ENCODE measurements at places on chromosomes 16 and 17.

GRCh38 chr16:2783581-2784357, 3.6 kb downstream of the PRSS33 start:
- no peak for DNase-seq

DNA sequence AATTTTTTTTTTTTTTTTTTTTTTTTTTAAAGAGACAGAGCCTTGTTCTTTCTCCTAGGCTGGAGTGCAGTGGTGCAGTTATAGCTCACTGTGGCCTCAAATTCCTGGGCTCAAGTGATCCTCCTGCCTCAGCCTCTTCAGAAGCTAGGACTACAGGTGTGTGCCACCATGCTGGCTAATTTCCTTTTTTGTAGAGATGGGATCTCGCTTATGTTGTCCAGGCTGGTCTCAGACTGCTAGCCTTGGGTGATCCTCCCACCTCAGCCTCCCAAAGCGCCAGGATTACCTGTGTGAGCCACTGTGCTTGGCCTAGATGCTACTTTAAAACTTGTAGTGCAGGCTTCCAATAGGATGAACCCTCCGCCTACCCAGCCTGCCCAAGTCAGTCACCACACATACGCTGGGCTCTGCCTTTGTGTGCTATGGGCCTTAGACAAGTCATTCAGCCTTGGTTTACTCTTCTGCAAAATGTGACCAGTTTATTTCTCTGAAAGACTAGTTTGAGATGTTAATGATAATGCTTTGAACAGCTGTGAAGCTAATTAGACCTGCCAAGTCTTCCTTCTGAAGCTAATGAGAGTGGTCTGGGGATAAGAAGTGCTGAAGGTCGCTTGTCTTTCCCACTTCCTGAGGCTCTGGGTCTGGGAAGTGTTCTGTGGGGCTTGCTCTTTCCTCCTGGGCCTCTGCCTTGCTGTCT, 5.2 kb downstream of the GPT2 start:
- DNase-seq: no peak

GRCh38 chr17:77654296-77654695, 304.2 kb upstream of the TNRC6C start:
- DNase-seq: no peak

DNA sequence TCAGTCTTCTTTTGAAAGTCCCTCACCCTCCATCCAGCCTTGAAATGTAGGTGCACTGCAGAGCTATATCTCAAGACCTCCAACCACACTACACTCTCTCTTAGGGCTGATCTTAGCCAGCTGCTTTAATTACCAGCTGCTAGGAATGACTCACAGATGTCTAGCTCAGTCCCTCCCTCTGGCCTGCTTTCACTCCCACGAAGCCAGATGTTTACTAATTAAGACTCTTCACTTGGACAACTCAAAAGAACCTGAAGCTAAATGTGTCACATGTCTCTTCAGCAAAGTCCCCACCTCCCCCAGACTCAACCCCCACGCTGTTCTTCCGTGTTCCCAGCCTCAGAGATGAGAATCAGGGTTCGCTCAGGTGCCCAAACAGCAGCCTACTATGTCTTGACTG, 2.6 kb downstream of the GTF3C1 start:
- DNase-seq: no peak

DNA sequence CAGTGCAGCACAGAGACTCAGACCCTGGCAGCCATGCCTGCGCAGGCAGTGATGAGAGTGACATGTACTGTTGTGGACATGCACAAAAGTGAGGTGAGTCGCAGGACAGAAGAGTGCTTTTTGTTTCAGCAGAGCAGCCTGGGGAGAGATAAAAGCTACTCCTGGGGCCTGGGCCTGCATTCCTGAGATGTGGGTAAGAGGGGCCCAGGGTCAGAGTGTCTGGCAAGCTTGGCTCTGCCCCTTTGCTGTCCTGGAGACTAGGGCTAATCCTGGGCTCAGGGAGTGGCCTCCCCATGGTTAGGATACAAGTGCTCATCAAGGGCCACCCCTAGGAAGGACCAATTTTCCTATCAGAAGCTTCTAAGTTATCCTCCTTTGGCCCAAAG, 4.8 kb upstream of the ERBB2 start:
- DNase-seq: no peak

GRCh38 chr17:81480140-81481072, 32.2 kb downstream of the ACTG1 start:
- DNase-seq: no peak

DNA sequence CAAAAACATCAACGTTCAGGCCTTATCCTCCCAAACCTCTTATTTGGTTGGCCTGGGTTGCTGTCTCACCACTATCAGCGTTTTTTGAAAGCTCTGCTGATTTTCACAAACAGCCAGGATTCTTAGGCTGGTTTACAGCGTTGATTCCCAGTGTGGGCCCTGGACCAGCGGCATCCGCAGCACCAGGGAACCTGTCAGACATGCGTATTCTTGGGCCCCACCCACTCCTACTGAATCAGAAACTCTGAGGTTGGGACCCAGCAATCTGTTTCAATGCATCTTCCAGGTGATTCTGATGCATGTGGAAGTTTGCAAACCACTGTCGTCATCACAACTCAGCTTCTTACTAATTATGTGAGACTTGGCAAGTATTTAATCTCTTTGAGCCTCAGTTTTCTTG, 58.5 kb downstream of the RGS9 start:
- no peak for DNase-seq

DNA sequence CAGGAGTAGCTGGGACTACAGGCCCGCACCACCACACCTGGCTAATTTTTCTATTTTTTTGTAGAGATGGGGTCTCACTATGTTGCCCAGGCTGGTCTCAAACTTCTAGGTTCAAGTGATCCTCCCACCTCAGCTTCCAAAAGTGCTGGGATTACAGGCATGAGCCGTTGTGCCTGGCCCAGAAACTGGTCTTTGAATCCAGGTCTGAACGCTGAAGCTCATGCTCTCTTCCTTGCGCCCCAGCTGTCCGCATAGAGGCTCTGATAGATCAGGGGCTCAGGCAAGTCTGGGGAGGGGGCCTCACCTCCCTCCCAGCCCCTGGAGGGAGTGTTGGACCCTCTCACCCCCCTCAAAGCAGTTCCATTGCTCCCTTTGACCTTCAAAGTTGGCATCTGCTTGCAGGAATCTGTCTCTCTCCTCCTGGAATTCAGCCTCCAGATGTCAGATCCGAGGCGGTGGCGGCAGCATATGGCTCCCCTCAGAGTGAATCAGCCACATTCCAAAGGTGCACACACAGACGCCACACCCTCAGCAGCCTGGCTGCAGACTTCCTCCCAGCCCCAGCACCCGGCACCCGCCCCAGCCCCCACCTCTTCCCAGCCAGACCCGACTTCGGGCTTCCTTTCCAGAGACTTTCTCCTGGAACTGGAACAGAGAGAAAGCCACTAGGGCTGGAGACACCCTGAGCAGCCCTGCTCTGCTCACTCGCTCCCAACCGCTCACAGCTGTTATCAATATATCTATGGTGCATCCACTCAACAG, 16.9 kb upstream of the GLIS2 start:
- no peak for DNase-seq

DNA sequence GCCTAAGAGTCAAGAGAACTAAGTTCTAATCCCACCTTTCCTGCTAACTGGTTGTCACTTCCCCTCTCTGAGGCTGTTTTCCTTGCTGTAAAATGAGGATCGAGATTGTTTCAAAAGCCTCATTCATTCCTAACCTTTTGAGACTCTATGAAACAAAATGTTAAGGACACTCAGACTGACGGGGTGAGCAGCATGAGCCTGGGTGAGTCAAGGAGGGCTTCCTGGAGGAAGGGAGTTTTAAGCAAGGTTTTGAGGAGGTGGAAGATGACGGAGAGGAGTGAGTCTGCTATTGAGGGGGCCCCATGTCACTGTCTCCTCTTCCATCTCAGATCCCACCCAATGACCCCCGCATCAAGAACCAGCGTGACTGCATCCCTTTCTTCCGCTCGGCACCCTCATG, 4.1 kb downstream of the EPX start:
- DNase-seq: no peak

- no peak for DNase-seq
Measured at GRCh38 chr17:14198013-14198412, 38.6 kb downstream of the CDRT15 start.

GRCh38 chr16:23557779-23558702, 514 bp downstream of the UBFD1 start:
- peak; percentile 44 for DNase-seq

DNA sequence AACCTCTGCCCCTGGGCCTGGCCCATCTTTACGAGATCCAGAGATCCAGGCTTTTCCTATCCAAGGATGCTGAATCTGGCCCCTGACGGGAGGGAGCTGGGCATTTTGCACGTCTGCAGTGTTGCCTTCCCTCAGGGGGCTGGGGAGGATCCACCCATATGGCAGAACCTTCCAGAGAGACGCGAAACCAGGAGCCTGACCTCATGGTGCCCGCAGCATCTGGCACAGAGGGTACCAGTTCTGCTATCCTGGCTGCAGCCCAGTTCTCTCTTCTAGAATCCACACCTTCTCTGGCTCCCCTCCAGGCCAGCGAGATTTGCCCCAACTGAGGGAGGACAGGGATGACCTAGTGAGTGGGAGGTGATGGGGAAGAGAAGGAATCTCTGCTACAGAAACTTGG, 20.5 kb upstream of the ZNF652 start:
- DNase-seq: no peak

GRCh38 chr17:44110011-44110686, 13.3 kb downstream of the HDAC5 start:
- DNase-seq: no peak

- no peak for DNase-seq
Measured at GRCh38 chr16:46747777-46748651, at the start of gene MYLK3. TSS of gene MYLK3 (minus strand) at chr16:46748344. CDS start at chr16:46748193, 151 bp downstream.

DNA sequence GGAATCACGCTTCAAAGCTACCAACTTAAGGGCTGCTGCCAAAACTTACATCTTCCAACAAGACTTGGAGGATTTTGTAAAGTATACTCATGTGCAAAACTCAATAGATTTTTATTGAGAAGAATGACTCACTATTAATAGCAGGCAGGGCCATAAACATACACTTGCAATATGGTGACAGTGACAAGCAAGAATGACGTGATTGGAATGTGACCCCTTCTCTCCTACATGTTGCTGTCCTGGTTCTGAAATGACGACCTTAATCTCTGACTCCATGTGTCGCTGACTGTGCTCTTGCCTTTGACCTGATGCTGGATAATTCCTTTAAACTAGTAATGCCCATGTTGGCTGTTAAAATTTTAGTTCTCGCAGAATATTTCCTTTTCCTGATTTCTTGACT, 174.5 kb downstream of the PARN start:
- DNase-seq: no peak

DNA sequence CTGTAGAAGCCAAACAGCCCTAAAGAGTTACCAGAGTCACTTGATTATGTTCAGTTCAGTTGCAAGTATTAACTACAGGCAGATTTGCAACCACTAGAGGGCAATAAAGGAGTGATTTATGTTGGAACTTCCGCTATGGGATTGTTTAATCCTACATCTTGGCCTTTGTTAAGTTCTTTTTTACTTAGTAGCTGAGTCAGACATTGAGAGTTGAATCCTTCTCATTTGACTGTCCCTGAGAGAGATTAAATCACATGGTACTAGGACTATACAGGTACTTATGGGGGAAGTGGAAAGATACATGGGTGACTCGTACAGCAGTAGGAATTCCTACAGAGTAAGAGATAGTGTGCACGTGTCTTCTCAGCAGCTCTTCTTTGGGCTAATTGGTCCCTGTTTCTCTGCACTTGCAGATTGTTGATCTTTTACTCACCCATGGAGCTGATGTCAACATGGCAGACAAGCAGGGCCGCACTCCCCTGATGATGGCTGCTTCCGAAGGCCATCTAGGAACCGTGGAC, 40.3 kb downstream of the CYB561 start:
- no peak for DNase-seq

DNA sequence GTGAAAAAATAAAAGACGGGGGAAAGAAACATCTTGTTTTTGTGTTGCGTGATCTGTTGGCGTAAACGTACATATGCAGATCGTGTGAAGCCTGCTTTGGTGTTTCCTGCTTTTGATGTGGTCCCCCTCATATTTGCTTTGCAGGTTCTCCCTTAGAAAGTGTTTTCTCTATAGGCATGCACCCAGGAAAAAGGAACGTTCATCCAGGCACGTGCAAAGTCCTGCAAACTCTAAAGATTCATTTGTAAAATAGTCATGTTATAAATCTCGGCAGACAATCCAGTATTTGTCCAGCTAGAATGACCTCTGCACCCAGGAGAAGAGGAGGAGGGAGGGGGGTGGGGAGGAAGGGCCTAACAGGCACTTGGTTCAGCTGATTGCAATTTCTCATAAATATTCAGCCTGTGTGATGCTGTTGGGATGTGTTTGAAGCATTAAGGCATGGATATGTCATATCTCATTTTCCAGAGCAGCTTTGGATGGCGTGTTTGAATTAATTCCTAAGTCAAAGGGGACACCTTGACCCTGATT, 40.3 kb upstream of the DDX52 start:
- no peak for DNase-seq

DNA sequence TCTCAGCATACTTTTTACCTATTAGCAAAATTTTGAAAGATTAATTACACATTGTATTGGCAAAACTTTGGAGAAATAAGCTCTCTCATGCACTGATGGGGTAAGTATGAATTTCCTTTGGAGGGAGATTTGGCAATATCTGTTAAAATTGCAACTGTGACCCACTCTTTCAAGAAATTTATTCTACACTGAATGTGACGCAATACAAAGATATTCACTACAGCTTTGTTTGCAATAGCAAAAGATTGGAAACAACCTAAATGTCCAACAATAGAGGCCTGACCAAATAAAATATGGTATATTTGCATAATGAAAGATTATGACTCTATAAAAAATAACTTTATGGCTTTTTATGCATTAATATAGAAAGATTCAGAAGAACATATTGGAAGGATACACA, 363.5 kb downstream of the GRIN2A start:
- no peak for DNase-seq

DNA sequence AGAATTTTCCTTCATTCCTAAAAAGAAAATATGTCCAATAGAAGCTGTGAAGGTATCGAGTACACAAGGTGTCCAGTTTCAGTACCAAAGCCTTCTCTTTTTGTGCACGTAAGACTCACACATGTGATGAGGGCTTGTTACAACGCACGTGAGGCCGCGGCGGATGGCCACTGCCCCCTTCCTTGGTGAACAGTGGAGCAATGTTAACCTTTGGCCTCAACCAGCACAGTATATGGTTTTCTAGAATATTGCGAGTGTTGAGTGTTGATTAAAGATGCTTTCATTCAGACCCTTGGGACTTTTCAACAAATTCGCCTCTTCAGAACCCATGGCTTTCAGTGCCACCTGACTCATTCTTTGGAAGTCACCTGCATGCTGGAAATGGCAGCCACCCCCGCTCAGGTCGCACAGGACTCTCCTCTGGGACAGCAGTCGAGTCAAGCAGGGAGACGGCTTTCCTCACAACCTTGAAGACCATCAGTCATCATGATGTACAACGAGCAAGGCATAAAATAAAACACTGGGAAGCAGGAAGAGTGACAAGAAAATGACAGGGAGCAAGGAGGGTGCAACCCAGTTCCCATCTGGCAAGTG, 14.5 kb downstream of the MAP1LC3B start:
- no peak for DNase-seq

- no peak for DNase-seq
Measured at GRCh38 chr16:65975049-65975708, 391.3 kb upstream of the CDH5 start.

GRCh38 chr17:28407130-28407973, 1.3 kb upstream of the SLC46A1 start:
- DNase-seq: no peak
